ENCODE measurements at places on chromosomes 7 and 10.

DNA sequence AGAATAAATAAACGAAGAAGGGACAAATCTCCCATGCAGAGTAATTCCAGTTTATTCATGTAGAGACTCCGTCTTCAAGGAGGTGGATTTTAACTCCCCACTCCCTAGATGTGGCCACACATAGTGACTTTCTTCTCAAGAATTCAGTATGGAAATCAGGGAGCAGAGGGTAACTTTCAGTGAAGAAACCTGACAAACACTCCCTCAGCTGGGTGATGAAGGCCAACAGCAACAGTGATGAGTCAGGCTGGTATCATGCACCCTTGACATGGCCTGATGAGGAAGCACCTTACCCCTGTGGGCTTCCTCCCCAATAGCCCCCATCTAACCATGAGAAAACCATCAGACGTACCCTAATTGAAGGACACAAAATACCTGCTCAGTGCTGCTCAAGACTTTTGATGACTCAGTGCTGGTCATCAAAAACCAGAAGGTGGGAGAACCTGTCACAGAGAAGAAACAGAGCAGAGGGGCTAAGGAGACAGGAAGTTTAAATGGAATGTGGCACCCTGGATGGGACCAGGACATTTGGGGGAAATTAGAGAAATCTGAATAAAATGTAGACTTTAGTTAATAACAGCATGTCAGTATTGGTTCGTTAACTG is 50.6 kb downstream of the ADAMTS14 start:
- DNase-seq: peak; percentile 82

DNA sequence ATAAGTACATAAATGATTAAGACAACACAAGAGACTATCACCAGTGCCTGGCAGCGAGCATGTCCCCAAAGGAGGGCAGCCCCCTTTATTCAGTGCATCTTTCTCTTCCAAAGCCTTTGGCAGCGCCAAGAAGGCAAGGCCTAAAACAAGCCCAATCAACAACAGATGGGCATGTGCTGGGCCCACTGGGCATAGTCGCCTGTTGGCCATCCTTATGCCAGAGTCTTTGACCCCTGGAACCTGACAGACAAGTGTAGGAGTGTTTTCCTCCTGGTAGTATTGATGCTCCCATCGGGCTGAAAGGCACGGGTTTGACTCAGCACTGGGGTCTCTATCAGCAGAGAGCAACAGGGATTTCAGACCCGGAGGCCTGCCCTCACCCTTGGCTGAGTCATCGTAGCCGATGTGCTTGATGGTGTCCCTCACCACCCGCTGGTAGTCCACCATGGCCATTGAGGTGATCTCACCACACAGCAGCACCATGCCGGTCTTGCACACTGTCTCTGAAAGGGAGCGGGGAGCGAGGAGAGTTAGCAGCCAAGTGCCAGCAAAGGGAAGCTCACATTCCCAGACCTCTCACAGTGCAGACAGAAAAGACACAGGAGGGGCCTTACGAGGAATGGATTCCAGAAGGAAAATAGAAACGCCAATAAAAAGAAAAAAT is 5.8 kb downstream of the MAT1A start:
- DNase-seq: no peak

DNA sequence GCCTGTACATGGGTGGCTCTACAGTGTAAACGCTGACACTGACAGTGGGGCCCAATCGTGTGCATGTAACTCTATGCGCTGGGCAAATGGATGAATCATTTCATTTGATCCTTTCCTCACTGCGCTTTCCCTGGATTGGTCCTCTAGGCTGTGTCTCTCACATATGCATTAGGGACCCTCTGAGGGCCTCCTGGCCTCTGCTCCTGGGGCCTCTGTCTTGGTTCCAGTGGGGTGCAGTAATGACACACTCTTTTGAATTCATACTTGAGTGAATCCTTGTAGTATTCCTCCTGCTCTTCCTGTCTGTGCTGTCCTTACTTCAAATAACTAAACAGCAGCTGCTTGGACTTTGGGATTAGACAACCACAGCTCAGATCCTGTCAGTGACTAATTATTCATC is 176.5 kb upstream of the ADO start:
- DNase-seq: no peak

DNA sequence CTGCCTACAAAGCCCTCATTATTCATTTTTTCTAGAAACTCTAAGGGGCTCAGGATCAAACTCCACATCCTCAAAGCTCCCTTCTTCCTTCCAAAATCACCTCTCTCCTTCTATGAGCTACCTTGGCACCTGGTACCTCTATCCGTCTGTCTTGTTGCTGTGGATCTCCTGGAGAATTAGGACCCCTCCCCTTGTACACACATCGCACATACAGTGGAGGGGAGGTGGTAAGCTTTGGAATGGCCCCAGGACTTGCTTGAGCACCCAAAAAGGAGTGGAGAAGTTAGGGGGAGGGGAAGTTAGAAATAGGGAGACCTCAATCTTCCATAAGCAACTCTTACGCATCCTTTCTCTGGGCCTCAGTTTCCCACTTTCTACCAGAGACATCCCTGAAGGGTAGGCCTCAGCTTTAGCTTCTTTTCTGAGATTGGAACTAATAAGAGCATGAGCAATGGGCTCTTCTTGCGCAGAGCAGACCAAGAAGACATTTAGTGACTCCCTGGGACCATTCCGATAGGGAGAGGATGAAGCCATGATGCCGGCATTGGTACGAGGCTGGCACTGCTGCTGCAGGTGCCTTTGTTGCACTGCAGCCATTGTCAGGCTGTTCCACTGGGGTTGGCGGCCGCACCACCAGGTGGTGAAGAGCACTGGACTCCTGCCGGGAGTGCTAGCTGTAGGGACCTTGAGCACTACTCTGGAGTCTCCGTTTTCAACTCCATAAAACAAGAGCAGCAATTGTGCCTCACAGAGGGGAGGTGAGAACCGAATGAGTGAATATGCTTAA is 4.5 kb downstream of the CYP26C1 start:
- no peak for DNase-seq

GRCh38 chr10:133384071-133384470 is 5.0 kb downstream of the PAOX start:
- no peak for DNase-seq

DNA sequence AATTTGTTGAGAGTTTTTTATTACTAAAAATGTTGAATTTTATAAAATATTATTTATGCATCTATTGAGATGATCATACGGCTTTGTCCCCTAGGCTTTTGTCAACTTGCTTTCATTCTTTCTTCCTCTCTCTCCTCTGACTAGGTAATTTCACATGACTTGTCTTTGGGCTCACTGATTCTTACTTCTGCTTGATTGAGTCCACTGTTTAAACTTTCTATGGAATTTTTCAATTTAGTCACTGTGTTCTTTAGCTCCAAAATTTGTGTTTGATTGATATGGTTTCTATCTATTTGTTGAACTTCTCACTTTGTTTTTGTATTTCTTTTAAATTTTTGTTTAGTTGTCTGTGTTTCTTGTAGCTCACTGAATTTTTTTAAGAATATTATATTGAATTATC is 65.9 kb upstream of the PTPRZ1 start:
- DNase-seq: no peak

DNA sequence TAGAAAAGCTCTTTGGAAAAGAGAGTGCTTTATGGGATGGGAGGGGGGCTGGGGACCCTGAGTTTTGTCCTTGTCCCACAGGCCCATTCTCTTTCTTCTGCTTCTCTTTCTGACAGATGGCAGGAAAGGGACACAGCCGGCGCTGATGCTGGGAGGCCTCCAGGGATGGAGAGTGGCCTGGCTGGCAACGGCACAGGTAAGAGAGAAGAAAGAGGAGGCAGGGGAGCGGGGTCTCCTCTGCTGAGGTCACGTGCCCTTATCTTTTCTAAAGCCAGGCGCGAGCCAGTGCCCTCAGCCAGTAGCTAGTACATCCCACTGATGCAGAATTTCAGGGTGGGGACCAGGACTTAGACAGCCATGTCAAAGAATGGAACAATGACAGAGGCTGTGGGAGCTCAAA is 9.2 kb downstream of the ZNF775 start:
- no peak for DNase-seq

- DNase-seq: no peak
Observed at GRCh38 chr10:8998751-8999150, 944.3 kb downstream of the GATA3 start.

- DNase-seq: no peak
Observed at GRCh38 chr10:83943920-83944319, 195.4 kb upstream of the GHITM start.

GRCh38 chr7:106552645-106553445 is 108.1 kb downstream of the CCDC71L start:
- DNase-seq: no peak

- no peak for DNase-seq
Observed at GRCh38 chr10:113499806-113500205, 53.0 kb upstream of the HABP2 start.

DNA sequence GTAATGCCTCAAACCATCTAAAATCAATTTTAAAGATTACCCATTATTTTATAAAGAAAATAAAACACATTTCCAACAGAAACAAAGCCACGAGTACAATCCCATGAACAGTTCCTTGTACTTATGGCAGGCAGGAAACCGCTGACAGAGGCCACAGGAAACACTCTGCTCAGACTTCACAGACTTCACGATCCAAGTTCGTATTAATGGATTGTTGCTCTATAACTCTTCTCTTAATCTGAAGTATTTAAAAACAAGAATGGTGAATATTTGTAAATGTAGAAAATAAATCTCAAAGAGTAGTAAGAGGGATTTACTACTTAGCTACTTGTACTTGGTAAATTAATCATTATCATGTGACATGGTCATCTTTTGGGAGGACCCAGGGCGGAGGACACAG is 78.3 kb downstream of the SNX10 start:
- peak; percentile 12 for DNase-seq

DNA sequence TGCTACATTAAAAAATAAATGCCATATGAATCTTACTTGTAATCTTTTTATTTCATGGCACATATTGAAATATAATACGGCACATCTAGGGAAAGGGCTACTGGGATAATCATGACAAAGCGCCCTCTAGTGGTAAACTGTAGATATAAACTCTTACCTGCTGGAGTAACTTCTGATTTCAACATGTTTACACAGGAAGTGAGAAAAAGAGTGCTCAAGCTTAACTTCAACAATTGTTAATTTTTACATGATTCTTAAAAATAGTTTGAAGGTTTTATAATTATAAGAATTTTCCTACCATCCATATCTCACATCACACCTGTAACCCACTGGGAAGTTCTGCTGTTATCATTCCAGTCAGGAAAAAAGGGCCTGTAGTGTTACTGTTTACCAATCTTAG is 2.0 kb upstream of the HEPACAM2 start:
- no peak for DNase-seq

GRCh38 chr7:94432817-94433216 is 38.1 kb downstream of the COL1A2 start:
- no peak for DNase-seq

GRCh38 chr7:91614431-91614830 is 266.1 kb downstream of the MTERF1 start:
- no peak for DNase-seq

DNA sequence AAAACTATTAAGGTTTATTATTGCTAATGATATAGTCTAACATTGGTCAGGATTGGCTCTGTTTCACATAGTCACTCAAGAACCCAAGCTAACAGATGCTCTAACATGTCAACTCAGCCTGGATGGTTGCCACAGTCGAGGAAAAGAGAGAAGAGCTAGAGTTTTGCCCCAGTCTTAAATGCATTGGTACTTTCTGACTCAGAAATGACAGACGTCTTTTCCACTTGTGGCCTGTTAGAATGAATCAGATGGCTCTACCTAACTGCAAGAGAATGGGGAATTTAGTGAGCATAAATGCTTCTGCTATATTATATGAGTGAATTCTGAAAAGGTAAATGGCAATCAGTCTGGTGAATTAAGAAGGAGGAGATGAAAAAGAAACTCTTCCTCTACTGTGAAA is 13.9 kb downstream of the HECTD2 start:
- no peak for DNase-seq

DNA sequence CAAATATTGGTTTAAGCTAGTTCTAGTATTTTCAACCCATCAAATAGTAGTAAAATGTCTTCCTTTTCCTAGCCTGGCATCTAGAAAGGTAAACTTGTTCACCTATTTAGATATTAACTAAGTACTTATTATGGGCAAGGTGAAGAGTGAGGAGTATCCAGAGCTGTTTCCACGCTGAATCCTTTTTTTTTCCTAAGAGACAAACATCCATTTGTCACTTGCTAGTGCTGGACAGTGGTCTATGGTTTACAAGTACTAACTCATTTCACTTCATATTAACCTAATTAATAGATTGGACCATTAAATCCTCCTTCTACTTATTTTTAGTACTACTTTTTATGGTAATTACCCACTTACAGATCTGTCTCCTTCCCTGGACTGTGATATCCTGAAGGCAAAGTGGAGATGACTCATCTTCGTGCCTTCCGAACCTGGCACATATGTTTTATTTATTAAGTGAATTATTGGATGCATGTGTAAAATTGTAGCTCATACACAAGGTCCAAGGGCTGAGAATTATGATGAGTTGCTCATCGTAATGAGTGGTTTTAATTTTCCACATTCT is 159.6 kb upstream of the IGFBP3 start:
- DNase-seq: no peak

DNA sequence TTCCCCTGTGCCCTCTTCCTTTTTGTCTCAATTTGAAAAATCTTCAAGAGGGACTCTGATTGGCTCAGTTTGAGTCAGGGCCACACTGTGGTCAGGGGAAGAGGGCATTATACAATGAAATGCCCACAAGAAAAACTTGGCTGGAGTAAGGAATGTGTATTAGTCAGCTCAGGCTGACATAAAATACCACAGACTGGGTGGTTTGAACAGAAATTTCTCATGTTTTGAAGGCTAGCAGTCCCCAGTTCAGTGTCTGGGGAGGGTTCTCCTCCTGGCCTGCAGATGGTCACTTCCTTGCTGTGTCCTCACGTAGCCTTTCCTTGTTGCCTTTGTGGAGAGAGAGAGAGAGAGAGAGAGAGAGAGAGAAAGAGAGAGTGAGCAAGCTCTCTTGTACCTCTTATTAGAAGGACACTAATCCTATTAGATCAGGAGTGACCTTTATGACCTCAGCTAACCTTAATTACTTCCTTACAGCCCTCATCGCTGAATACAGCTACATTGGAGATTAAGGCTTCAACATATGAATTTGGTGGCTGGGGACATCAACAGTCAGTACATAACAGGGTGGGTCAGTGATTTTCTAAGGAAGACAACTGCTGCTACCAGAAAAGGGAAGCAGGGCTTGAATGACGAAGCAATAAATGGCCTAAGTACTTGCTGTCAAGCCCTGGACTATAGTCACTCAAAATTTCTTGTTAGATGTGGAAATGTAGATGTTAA is 25.8 kb upstream of the FAM13C start:
- DNase-seq: no peak

DNA sequence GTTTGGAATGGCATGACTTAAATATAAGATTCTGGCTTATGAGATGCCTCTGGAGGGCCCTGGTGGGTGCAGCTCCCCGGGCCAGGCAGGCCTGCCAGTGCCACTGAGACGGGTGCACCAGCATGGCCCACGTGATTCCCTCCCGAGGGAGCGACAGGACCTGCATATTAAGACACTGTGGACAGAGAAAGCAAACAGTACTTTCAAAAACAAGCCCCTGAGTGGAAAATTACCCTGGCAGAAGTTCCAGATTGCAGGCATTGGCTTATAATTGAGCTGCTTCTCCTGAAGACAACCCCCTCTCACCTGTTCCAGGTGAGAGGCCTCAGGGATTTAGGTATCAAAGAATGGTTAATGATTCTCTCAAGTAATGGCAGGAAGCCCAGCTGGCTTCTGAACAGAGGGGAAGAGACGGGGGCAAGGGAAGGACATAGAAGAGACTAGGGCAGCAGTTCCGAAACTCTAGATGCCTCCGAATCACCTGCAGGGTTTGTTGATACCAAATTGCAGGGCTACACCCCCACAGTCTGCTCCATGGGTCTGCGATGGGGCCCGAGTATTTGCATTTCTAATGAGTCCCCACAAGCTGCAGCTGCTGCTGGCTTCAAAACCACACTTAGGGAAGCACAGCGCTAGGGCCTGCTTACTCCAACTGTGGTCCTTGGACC is 66.0 kb upstream of the DOCK1 start:
- DNase-seq: no peak

All from bone marrow (tissue), 2 donors.